ENCODE measurements at places on chromosomes 2 and 18.

DNA sequence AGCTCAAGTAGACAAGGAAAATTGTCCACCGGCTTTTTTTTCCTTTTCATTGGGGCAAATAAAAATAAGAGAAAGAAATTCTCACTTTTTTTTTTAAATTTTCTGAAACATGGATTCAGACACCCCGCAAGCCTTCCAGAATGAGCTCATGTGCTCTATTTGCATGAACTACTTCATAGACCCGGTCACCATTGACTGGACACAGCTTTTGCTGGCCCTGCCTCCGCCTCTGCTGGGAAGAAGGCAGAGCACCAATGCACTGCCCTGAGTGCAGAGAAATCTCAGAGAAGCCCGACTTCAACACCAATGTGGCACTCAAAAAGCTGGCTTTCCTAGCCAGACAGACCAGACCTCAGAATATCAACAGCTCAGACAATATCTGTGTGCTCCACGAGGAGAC is 30.2 kb upstream of the TRIM43B start:
- DNase-seq, result no peak

GRCh38 chr2:98089941-98090340 is 3.0 kb downstream of the VWA3B start:
- no peak for DNase-seq

- no peak for DNase-seq
These were observed 42.4 kb downstream of the ASB18 start for GRCh38 chr2:236221798-236222197.

- no peak for DNase-seq
These were observed 73.3 kb downstream of the TMEM18 start for GRCh38 chr2:603869-604268.

GRCh38 chr2:172484253-172484652 is 56.9 kb downstream of the ITGA6 start:
- DNase-seq, result no peak

DNA sequence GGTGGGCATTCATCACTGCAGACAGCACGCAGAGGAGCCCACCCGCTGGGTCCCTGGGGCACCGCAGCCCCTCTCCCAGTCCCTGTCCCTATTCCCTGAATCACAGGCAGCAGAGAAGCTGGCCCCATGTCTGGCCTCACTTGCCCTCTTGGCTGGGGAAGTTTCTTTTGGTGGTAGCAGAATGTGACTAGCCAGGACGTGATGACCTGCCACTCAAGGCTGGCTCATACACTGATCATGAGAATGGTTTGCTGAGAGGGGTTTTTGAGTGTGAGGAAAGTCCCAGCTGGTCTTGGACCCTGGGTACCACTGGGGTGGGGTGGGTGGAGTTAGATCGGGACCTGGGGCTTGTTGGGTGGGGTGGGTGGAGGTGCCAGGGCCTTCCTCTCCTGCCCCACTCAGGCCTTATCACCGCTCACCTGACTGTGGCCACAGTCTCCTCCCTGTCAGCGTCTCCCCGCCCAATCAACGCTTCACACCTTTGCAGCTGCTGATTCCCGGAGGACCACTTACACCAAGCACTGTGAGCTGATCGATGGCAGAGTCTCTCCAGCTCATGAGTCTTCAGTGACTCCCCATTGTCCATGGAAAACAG is 28.9 kb upstream of the FOSL2 start:
- DNase-seq, result no peak

DNA sequence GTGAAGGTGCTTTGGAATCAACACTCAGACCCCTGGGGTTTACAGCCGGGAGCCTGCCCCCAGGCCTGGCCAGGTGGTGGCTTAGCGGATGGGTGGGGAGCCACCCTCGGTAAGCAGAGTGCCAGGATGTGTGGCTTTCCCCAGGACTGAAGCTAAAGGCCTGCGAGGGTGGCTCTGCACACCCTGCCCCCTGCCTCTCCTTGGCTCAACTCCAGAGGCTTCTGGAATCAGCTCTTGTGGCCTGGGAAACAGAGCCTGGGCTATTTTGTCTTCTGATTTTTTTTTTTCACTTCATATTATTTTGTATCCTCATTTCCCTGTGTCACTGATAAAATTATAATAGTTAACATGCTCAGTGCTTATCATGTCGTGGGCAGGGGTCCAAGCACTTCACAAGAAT is 79.8 kb downstream of the RHOB start:
- DNase-seq, result no peak

DNA sequence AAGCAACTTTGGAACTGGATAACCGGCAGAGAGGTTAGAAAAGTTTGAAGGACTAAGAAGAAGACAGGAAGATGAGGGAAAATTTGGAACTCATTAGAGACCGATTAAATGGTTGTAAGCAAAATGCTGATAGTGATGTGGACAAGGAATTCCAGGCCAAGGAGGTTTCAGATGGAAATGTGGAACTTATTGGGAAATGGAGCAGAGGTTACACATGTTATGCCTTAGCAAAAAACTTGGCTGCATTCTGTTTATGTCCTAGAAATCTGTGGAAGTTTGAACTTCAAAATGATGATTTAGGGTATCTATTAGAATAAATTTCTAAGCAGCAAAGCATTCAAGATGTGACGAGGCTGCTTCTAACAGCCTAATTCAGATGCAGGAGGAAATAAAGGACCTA is 675.1 kb upstream of the SYT4 start:
- no peak for DNase-seq

DNA sequence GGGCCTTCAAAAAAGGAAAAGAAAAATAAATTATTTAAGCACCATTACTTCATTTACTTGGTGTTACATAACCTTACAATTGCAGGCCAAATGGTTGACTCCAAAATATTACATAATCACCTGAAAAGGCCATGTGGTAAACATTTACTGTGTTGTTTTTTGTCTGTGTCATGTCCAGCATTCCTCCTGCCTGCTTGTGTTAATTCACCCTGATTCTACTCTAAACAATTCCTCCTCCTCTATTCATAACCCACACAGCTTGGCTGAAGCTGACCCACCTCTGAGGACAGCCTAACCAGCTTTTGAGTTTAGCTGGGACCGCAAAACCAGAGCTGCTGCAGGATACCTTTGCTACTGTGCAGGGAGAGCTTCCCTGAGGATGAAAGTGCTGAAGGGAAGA is 35.4 kb downstream of the TMX3 start:
- no peak for DNase-seq

GRCh38 chr2:66495788-66496640 is 61.1 kb downstream of the MEIS1 start:
- DNase-seq, result peak; percentile 66

- DNase-seq, result no peak
These were observed 33.4 kb downstream of the UGP2 start for GRCh38 chr2:63875131-63875527.

DNA sequence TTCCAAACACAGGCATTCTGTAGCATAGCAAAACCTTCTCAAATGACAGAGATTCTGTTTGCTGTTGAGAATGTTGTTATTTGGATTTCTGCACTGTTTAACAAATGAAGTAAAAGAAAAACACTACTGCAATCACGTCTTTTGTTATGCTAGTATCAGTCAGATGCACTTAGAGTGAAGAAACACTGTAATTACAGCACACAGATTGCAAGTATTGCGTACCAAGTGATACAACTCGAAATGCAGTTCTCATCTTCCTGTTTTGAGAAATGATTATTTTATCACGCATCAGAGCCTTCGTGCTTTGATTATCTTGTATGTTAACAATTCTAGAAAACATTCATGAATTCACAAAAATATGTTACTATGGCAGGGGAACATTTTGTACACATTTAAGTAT is 41.8 kb upstream of the KLF11 start:
- no peak for DNase-seq

DNA sequence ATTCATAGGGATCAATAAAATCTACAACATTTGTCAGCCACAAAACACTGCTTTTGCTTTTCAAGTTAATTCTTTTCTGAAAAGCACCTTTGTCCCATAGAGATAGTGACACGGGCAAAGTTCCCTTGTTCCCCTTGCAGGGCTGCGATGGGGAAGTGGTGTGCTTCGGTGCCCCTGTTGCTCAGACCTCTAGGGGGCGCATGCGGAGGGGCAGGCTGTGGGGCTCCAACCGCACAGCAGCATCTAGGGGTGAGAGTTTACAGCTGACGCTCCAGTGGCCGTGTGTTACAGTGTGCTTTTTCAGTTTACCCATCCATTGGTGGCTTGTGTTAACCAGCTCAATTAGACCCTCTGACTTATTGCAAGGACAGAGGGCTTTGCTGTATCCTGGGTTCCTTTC is 1432.2 kb upstream of the ACVR2A start:
- DNase-seq, result no peak
